ENCODE measurements at places on chromosomes 1 and 21. TPM values are rescaled to one million over a fixed set of nuclear protein-coding genes. Genes with fewer than 3 reads are reported as not detected.

DNA sequence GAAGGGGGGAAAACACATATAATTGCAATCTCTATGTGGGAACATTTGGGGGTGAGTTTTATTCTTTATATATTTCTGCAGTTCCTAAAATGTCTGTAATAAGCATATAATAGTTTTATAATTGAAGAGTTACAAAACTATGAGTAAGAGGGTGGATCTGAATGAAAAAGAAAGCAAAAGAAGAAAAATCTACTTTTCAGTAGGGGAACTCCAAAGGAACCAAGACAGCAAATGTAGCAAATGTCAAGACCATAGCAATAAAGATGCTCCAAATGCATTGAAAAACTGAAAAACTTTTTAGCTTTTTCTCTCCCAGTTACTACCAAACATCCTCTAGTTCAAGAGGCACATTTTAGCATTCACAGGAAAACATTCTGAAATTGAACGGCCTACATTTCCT, 434.8 kb downstream of the LMO4 start:
- no peak for DNase-seq

DNA sequence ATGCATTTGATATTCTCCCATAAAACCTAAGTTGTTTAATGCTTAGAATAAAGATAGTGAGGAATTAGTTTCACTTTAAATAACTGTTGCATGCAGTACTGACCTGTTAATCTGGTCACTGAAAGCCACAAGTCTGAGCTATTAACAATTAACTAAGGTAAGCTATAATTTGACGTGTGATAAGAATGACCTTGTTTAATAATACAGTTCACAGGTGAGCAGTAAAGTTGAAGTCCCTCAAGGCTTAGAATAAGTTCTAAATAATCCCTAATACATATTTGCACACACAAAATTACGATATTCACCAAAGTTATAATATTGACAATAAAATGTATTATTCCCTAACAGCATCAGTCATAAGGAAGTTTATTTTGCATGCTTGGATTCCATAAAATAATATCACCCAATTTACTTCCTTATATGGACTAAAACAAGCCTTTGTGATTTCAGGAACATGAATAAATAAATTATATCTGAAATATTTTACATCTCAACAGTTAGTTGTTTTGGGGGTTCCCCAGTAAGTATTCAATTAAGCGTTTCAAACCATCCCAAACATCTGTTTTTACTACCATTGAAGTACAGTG, 70.6 kb upstream of the CHRM3 start:
- DNase-seq, result no peak

- DNase-seq, result no peak
Observed at GRCh38 chr1:203461717-203462116, 13.9 kb upstream of the PRELP start.

- DNase-seq, result no peak
Observed at GRCh38 chr1:16999863-17000262, 11.9 kb downstream of the ATP13A2 start.

GRCh38 chr1:52032785-52033131, 852 bp downstream of the KTI12 start:
- DNase-seq, result peak; percentile 60

DNA sequence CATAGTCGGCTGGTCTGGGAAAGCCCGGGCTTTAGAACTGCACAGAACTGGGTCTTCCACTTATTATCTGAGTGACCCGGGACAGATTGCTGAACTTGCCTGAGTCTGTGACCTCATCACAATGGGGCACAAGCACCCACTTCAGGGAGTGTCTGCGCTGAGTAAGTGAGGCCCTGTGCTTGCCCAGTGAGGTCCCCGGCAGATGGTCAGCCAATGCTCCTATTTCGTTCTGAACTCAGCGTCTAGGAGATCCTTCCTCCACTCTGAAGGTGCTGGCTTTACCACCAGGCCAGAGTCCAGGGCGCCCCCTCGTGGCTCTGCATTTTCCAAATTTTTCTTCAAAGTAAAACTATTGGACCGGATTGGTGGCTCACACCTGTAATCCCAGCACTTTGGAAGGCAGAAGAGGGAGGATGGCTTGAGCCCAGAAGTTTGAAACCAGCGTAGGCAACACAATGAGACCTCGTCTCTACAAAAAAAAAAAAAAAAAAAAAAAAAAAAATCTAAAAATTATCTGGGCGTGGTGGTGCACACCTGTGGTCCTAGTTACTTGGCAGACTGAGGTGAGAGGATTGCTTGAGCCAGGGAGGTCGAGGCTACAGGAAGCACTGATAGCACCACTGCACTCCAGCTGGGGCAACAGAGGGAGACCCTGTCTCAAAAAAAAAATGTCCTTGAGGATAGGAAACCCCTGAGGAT, 61.7 kb downstream of the FCRL5 start:
- DNase-seq, result peak; percentile 90

- DNase-seq, result no peak
Observed at GRCh38 chr1:170461762-170462384, 70.1 kb upstream of the GORAB start.

- DNase-seq, result no peak
Observed at GRCh38 chr1:39959651-39960333, 4.8 kb downstream of the MFSD2A start.

DNA sequence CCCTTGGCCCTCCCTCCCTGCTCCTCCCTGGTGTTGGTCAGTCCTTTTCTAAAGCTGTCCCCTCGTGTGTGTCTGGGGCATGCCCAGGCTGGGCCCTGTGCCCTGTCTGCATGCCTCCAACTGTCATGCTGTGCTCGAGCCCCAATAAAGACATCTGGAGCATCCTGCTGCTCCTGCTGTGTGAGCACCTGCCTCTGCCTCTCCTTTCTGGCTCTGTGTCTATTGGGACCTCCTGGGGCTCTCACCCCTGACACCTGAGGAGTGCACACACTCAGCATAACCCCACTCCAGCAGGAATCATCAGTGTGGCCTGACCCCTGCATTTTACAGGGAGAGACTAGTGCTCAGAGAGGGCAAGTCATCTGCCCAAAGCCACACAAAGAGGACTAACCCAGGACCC, 23.7 kb downstream of the KCNC4 start:
- no peak for DNase-seq

GRCh38 chr21:42414928-42415769, 11.4 kb downstream of the UBASH3A start:
- peak; percentile 87 for DNase-seq

Gene TMPRSS3
- total RNA-seq, result not detected

Gene SPRR2G
- not detected for total RNA-seq

Gene MPL
- total RNA-seq, result not detected

Gene ANXA9
- total RNA-seq, result 1.7 TPM

Gene CD1E
- not detected for total RNA-seq

Gene NCAM2
- 5.8 TPM for total RNA-seq

All from Peyer's patch (tissue), 4 donors.